Fibroblast of lung (primary cell): ENCODE measurements at places on chromosomes 2 and 18. TPM values are rescaled to one million over a fixed set of nuclear protein-coding genes. Genes with fewer than 3 reads are reported as not detected.

Gene SERPINB10
- total RNA-seq = not detected in 2 replicates

Gene IL36RN
- total RNA-seq = not detected in 2 replicates

Gene MAPK4
- under 0.01 TPM in 1 of 2 replicates, not detected in the other for total RNA-seq

Gene CROCC2
- 0.33 and 0.51 TPM in 2 replicates for total RNA-seq

Gene ST6GAL2
- not detected in 2 replicates for total RNA-seq

Gene CCDC74B
- total RNA-seq = 2.0 and 3.1 TPM in 2 replicates

Gene TNS1
- total RNA-seq = 44.4 and 49.1 TPM in 2 replicates
